ENCODE measurements at places on chromosomes 5 and 9.

DNA sequence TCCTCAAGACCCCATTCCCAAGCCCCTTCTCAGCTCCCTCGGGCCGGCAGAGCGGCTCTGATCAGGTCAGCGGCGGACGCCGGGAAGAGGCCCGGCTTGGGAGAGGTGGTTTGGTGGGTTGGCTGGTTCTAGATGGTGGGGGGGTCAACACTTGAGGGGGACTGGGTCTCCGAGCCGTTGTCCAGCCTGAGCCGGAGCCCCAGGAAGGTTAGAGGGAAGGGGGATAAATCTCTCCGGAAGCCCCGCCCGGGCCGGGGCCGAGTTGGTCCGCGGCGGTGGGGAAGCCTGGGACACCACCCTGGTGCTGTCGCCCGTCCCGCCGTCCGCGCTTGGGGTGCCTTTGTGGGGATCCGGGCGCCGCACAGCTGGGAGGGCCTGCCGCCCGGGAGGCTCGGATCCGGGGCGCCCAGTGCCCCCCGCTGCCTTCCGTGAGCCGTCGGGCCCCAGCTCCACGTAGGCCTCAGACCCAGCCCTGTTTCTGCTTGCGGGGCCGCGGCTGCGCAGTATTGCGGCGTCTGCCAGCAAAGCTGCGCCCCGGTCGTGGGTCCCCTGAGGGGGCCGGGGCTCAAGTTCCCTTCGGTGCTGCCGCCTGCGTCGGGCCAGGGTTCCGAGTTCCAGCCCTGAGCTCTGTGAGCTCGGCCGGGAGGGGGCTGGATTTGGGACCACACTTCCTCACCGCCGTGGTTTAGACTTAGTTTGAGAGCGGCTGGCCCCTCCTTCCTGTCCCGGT lies 542 bp upstream of the TRIM52 start:
- peak; percentile 74 for DNase-seq

- peak; percentile 63 for DNase-seq
These were observed 31.6 kb downstream of the LMNB1 start for GRCh38 chr5:126808521-126808988.

GRCh38 chr5:38168029-38168428 lies 90.3 kb upstream of the EGFLAM start:
- no peak for DNase-seq

DNA sequence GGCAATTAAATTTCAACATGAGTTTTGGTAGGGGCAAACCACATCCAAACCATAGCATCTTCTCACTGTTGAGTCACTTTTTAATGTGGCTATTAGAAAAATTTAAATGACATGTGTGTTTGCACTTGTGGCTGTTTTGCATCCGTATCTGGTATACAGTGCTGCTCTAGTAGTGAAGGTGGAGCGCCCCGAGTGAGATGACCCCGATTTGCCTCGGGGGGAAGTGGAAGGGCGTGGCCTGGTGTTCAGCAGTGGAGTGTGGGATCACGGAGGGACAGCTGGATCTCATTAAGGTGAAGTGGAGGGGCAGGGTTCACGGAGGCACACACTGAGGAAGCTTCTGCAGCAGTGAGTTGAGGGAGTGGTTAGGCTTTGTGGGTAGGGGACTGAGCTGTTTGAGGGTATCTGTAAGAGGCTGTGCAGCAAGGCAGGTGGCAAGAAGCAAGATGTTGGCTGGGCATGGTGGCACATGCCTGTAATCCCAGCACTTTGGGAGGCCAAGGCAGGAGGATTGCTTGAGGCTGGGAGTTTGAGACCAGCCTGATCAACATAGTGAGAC lies 6.2 kb upstream of the GMCL2 start:
- DNase-seq = no peak

DNA sequence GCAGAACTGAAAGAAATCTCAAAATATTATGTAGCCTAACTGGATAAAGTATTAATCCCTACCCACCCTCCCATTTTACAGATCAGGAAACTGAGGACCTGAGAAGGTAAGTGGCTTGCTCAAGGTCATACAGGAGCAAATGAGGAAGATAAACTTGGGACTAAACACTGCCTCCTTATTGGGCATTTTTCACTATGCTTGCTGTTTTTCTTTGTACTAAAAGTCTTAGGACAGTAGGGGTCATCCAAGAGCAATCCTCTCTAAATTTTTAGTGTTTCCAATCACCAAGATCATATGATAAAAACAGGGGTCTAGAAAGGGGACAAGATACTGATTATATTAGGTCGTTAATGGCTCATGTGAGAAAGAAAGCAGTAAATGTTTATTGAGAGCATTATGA lies 80.8 kb downstream of the RORB start:
- DNase-seq = peak; percentile 5

- DNase-seq = peak; percentile 81
These were observed 513.1 kb downstream of the PDE4D start for GRCh38 chr5:59380350-59380951.

DNA sequence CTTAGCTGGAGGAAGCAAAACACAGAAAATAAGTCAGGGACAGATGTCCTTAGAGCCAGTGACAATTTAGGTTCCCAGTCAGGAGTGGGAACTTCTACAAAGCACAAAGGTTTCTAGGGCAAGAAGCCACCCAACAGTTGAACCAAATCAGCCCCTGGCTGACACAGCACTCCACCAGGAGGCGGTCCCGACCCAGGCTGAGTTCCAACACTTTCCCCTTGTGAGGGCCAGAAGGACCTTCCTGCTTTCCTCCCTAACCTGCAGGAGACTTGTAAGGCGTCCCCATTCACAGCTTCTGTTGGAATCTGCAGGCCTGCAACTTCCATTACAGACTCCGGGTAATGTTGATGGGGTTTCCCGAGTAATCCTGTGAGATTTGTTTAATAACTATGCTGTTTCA lies 416.4 kb upstream of the IRX1 start:
- DNase-seq = no peak

- no peak for DNase-seq
These were observed 139.1 kb upstream of the CLINT1 start for GRCh38 chr5:157997991-157998504.

DNA sequence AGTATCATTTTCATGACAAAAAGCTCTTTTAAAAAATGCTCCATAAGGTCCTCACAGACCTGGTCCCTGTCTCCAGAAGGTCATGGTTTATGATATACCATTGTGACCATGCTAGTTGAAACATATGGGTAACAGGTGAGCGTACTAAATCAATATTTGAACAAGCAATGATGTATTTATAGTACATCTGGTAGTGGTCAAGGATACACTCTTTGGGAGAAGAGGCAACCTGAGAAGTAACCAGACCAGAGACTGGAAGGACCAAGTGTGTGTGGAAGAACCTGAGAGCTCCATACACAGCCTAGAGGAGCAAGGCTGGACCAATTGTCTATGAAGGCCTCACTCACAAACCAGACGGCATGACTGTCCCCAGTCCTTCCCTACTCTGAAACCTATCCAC lies 55.1 kb downstream of the LHFPL2 start:
- no peak for DNase-seq

GRCh38 chr5:161549106-161549505 lies 2.6 kb upstream of the GABRB2 start:
- no peak for DNase-seq

GRCh38 chr5:178580271-178580955 lies 9.8 kb downstream of the COL23A1 start:
- no peak for DNase-seq

DNA sequence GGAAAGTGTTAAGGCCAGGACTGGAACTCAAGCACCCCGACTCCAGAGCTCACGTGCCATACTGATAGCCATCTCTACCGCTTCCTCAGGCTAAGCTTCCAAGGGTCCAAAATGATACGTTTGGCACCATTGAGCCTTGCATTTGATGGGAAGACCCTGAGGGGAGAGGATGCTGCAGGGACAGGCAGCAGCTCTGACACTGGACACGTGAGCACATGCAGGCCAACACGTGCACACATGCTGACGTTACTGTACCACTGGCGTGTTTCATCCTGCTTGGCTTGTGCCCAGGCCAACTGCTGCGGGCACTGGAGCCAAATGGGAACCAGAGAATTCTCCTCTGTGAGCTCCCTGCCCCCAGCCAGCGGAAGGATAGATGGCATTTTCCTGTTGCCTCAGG lies 5.2 kb downstream of the FAT2 start:
- no peak for DNase-seq

DNA sequence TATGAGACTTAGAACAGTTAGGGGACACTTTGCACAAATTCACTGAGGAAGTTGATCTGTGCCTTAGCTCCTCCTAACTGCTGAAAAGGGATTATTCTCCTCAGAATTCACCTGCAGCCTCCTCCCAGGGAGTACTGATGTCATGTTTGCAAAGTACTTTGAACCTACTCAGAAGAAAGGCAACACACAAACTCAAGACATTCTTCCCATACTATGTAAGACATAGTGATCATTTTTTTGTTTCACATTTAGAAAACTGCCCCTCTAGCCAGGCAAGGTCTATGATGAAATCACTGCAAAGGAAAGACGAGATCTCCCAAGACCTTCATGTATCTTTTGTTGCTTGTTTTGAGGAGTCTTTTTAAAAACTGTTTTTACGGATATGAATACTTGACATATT lies 10.6 kb upstream of the VLDLR start:
- DNase-seq = no peak

DNA sequence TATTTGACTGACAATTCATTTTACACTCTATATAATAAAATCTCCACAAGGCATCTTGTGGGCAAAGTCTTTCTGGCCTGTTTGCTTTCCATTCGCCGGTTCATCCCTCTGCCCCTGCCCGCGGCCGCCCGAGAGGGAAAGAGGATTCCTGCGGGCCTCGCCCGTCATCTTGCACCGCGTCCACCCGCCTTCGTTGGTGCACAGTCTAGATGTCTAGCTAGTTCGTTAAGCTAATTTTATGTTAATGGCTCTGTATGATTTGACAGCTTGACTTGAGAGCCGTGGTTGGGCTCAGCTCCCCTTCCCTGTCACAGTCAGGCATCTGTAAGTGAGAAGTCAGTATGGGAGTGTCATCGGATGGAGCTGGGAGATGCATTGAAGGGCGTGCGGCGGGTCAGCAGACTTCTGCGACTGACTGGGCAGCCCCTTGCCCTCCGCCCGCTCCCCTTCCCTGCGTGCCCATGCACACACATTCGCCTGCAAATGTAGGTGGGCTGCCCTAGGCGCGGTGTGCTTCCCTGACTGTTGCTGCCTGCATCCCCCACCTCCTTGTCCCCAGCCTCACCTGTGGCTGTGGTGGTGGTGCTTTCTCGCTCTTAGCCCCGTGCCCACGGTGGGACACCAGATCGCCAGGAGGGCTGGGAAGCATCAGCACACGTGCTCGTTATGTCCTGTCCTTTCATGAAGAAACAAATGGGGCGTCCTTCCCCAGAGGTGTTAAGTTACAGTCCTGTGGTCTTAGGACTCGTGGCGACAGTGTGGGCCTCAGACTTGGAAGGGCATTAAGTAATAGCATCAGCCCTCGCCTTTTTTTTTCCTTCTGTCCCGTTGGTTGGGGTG lies 25.9 kb upstream of the PRDM12 start:
- DNase-seq = no peak

- DNase-seq = no peak
These were observed 4.4 kb downstream of the GDNF start for GRCh38 chr5:37835380-37835973.

DNA sequence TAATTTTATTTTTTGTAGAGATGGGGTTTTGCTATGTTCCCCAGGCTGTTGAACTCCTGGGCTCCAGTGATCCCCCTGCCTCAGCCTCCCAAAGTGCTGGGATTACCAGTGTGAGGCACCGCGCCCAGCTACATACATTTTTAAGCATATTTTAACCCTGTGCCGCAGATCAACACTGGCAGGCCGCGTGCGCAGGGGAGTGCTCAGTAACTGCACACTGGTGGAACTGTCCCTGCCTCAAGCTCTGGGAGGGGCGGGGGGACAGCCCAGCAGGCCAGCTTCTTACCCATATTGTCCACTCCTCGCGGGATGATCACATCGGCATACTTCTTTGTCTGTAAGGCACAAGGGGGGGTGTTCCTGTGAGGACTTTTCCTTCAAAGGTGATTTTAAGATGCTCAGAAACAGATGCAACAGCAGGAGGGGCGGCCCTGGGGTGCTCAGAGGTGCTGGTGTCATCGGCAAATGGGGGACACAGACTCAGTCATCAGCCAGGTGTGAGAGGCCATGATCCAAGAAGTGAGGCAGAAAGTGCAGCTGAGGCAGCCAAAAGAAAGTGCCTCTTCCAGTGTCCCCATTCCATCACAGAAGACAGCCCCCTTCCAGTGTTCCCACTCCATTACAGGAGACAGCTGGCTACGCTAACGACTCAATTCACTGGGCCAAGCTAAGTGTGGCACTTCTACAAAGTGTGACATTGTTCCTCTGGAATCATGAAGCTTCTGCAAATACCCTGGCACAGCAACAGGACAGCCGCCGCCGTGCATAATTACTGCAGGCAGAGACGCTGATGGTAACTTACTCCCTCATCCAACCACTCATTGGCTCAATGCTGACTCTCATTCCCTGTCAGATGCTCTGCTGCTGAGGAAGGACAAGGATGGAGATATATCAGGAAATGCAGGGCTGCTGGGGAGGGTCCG lies 5.2 kb downstream of the UCK1 start:
- DNase-seq = no peak

DNA sequence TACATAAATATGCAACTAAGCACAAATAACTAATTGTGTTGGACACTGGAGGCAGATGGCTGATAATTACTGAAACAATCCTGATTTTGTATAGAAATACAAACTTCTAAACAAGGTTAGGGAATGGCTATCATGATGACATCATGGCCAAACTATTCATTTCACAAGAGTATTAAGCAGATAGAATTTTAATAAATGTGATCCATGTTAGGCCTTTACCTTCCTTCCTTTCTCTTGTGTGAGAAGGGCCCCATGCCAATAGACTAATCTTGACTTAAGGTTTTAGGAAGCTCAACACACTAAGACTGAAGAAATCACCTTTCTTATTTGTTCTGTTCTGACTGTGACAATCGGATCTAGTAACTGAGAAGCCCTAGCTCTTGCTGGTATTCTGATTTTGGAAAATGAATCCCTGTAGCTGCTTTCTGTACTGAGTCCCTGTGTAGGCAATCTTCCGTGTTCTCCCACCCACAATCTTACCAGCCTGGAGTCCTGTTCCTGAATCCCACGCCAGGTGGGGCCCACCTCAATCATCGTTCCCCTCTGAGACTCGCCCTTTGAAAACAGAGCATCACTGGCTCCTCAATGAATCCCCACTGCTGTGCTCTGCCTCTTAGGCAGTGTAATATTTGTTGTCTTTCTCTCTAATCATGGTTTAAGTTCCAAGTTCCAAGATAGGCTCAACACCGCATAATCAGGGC lies 168.7 kb upstream of the GNA14 start:
- peak; percentile 30 for DNase-seq

DNA sequence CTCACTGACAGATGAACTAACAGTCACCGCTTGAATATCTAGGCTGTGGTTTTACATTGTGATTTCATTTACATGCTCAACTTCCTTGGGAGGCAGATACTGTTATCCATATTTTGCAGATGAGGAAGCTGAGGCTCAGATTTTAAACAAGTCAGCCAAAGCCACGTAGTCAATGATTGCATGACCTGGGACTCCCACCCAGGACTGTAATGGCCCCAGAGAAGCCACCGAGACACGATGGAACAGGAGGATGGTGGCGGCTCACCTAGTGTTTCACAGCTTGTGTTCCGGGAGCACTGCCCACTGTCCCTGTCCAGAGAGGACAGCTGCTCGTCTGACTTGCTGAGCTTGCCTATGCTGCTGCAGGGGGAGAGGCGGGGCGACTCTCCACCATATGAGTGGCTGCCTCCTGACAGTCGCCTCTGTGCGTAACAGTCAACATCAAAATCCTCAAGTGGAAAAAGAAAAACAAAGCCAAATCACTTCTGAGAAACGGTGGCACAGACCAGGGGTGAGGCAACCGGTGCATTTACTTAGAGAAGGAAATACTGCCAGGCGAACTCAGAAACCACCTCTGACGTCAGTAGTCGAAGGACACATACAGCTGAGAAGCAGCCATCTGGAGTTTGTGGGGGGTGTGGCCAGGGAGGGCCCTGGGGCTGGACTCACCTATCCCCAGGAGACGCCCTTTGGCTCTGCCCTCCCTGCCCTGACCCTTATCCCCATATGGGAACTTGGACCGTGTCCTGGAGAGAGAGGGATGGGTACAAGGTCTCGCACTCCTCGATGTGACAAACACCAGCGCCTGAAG lies 82.5 kb downstream of the PRRT1B start:
- DNase-seq = no peak

All from dermis blood vessel endothelial cell (primary cell).